ENCODE measurements at places on chromosomes 12 and 14.

DNA sequence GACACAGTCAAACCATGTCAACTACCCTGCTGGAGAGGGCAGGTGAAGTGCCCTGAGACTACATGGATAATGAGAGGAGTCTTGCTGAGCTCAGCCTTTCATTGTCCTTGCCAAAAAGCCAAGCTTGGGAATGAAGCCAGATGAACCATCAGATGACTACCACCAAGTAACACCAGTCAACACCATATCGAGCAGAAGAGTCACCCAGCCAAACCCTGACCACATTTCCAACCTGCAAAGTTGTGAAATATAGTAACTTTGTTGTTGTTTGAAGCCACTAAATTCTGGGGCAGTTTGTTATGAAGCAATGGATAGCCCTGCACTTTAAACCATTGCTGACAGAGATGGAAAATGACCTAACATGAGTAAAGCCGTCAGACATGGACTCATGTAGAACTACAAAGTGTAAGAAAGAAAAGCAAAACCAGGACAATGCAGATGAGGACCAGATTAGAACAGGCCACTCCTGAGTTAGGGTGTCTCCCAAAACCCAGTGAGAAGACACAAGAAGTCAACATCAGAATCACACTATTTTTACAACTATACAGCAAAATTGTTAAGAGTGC lies 12.5 kb upstream of the CRADD start:
- no peak for DNase-seq

GRCh38 chr12:102026728-102027127 lies 35.1 kb downstream of the WASHC3 start:
- no peak for DNase-seq

GRCh38 chr14:54769951-54770863 lies 132.4 kb downstream of the GCH1 start:
- DNase-seq = no peak

- DNase-seq = no peak
Measured at GRCh38 chr12:103379670-103380069, 116.1 kb downstream of the C12orf42 start.

DNA sequence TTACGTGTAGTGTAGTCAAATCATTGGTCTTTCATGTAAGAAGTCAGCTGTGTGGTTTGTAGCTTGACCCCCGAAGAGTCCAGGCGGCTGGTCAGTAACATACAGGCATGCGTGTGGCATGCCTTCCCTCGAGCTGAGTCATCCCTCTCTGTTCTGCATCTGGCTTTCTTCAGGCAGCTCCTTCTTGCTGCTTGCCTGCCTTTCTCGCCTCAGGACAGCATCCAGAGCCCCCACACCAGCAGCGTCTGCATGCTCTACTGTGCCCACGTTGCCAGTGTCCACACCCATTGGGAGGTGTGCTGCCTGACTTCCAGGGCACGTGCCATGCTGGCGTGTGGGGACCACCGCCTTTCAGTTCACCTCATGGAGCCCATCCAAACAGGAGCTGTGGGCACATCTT lies 96.8 kb downstream of the EP400 start:
- DNase-seq = no peak

- DNase-seq = no peak
Measured at GRCh38 chr12:118649765-118650585, 273.6 kb downstream of the SUDS3 start.

DNA sequence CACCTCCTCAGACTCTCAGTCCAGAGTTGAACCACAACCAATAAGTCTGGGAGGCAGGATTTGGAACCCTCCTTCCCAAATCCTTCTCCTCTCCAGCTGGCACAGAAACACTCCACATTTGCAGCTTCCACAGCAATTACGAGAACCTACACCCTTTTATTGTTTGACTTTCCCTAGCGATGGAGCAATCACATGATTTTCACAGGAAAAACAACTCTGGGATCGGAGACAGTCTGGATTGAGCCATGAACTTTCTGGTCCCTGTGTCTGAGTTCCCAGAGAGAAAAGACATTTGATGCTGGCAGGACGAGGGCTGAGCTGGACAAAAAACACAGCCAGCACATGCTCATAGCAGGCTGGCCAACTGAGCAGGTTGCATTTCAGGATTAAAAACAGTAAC lies 49.0 kb upstream of the STON2 start:
- no peak for DNase-seq

GRCh38 chr14:75724414-75725204 lies 63.6 kb downstream of the TTLL5 start:
- DNase-seq = no peak

GRCh38 chr12:118979763-118980406 lies 1.5 kb upstream of the SRRM4 start:
- no peak for DNase-seq

- DNase-seq = no peak
Measured at GRCh38 chr12:55685671-55686070, 22.0 kb downstream of the ITGA7 start.

DNA sequence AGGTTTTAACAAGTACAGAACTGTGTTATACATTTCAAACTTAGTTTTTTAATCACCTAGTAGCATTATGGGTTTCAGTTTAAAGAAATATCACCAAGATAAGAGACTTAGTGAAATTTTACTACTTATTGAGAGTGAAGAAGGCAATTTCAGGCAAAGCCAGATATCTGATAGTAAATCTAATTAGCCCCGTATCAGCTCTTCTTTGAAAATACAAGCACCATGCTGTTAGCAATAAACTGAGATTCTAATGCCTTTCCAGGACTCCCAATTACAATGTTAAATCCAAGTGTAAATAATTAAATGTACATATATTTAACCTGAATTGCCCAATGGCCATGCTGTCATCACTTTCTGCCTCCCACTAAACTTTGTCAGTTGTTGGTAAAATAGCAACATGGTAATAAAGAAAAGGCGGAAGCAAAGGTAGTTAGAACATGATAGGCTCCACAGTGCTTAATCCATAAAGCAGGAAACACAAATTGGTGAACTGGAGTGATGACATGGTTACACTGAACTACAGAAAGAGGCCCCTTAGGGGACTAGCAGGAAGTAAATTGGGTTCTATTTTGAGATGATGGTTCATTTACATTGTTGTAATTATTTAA lies 646.1 kb downstream of the C12orf50 start:
- DNase-seq = no peak

GRCh38 chr14:25108959-25109358 lies 59.0 kb upstream of the STXBP6 start:
- no peak for DNase-seq

- no peak for DNase-seq
Measured at GRCh38 chr12:11916113-11916512, 154.6 kb upstream of the BCL2L14 start.

DNA sequence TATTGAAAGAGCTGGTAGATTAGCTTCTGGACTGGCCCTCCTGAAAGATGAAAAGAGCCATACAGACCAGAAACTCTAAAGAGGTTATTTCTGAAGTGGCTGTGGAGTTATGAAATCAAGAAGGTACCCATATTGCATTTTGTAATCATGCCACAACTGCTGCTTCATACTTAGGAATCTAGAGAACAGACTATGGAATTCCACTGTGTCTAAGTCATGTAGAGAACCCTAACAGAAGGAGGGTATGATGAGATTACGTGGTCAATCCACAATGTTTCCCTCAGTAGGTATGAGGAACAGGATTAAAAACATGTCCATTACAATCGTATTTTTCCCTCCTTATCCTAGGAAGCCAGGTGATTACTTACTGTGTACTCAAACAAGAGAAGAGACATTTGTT lies 708.8 kb downstream of the RERGL start:
- no peak for DNase-seq

- no peak for DNase-seq
Measured at GRCh38 chr14:70213721-70214282, 25.1 kb upstream of the SLC8A3 start.

DNA sequence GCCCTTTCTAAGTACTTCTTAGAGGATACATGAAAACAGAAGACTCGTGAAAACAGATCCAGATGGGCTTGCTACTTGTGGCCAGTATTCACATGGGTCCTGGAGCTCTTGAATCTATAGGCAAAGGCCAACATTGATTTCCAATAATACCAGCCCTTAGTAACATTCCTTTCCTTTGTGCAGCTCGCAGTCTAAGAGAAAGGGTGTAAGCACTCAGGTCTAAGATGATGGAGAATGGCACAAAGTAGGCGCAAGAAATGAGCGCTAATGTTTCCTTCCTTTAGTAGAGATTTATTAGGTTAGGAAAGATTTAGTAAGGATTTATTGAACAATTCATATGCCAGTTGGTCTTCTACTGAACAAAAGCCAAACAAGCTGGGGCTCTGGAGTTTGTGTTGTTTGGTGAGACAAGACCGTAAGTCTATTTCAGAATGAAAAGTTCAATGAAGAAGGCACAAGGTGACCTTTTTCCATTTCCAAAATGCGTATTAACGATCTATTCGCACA lies 525 bp downstream of the RNU6-8 start:
- DNase-seq = no peak

DNA sequence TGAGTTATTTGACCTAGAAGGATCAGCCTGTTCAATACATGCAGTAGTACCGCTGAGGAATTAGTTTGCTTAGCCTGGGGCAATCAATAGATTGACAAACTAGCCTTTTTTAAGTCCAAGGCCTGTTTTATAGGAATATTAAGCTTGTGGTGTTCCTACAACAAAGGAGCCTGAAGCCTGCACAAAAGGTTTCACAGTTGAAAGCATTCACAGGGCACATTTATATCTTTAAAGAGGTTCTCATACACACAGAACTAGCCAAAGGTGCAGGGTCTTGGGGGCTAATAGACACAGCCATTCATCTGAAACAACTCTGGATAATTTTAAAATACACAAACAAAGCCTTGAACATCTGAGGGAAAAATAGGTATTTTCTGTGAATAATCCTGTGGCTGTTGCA lies 160.3 kb downstream of the RPS29 start:
- no peak for DNase-seq

DNA sequence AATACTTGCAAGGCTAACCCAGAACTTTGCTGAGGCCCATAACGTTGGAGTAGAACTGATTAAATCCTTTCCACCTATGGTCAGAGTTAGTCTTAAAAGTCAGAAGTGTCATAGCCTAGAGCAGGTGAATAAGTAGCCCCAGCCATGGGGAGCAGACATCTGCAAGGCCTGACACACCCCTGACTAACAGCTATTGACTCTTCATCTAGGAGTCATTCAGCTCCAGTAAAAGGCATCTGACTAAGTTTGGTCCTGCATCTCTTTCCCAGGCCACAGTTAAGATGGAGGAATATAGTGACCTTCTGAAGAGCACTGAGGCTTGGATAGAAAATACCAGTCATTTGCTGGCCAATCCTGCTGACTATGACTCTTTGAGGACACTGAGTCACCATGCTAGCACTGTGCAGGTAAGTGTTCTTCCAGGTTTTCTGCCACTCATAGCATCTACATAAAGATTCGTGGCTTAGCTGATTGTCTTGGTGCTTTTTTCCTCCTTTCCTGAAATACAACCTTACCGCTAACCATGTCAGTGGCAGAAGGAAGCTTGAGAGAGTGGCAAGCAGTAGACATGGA lies 212.9 kb downstream of the ESR2 start:
- no peak for DNase-seq

GRCh38 chr12:127247937-127248336 lies 1019.0 kb upstream of the TMEM132C start:
- DNase-seq = no peak

- no peak for DNase-seq
Measured at GRCh38 chr12:62618930-62619329, 152.3 kb downstream of the MON2 start.

- DNase-seq = no peak
Measured at GRCh38 chr12:12804011-12804410, 9.1 kb upstream of the DDX47 start.

DNA sequence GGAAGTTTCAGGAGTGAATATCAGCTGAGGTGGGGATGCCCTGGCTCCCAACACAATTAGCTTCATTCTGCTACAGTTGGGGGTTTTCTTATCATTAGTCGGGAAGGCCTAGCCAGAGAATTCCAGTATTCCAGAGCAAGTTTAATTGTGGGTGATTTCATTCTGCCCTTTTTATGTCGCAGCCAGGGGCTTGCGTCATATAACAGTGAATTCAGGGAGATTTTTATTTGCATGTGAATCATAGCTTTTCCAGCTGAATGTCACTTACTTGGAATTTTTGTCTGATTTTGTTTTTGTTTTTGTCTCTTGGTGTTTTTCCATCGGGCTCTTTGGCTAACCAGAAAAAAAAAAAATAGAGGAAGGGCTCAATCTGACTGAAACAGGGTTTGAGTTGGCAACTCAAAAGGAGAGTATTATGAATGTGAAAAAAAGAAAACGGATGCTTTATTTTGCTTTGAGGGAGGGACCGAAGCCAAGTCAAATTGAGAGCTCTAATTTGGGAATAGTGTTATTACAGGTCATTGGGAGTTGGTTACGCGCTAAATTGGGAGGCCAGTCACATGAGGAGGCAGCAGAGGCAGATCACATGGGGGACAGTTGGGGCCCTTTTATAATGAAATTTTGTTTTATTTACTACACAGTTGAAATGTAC lies 119.4 kb downstream of the SAMD4A start:
- no peak for DNase-seq

DNA sequence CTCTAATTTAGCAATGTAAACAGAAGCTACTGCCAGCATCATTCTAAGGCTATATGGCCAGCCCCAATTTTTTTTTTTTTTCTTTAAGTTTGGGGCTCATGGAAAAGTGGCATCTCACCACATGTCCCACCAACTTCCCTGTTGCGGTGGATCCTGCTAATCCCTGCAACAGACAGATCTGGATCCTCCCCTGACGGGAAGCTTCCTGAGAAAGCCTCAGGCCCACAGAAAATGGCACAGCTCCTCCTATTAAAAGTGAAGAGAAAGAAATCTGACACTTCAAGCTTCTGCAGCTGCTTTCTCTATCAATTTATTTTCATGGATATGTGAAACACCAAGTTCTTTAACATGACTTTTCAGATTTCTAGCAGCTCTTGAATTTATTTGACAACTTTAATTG lies 433.8 kb upstream of the DCN start:
- DNase-seq = no peak

DNA sequence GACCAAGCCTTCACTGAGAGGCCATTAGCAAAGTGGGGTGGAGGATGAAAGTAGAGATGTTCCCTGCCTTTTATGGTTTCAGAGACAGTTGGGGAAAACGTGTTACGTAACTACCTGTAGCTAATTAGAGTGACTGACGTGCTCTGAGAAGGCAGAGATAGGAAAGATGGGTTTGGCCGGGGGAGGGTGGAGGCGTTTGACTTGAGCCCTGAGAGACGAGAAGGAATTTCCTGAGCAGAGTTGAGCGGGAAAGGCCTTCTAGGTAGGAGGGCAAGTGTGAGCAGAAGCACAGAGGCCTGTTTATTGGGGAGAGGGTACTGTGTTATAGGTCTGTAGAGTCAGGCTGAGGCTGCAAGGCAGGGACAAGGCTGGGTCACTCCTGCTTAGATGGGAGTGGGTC lies 8.6 kb downstream of the TUNAR start:
- no peak for DNase-seq

Measured in activated naive CD4-positive, alpha-beta T cell (primary cell).